AG04450 (cell line): ENCODE measurements at places on chromosomes 6 and 20.
A peak's percentile ranks its signal among the peaks of the same experiment; 100 is the strongest.

DNA sequence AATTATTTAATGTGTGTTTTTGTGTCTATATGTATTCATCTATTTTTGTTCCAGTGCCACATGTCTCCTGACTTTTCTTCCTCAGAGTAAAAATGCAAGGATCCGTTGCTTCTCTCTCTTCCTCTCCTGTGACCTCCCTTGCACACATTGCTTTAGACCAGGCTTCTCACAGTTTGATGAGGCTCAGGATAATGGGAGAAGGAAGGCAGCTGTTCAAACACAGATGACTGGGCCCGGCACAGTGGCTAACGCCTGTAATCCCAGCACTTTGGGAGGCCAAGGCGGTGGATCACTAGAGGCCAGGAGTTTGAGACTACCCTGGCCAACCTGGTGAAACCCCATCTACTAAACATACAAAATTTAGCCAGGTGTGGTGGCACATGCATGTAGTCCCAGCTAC is 241.9 kb downstream of the SAMD5 start:
- DNase-seq, result no peak

- DNase-seq, result no peak
Measured at GRCh38 chr6:33049323-33050013, 24.0 kb downstream of the HLA-DPA1 start.

DNA sequence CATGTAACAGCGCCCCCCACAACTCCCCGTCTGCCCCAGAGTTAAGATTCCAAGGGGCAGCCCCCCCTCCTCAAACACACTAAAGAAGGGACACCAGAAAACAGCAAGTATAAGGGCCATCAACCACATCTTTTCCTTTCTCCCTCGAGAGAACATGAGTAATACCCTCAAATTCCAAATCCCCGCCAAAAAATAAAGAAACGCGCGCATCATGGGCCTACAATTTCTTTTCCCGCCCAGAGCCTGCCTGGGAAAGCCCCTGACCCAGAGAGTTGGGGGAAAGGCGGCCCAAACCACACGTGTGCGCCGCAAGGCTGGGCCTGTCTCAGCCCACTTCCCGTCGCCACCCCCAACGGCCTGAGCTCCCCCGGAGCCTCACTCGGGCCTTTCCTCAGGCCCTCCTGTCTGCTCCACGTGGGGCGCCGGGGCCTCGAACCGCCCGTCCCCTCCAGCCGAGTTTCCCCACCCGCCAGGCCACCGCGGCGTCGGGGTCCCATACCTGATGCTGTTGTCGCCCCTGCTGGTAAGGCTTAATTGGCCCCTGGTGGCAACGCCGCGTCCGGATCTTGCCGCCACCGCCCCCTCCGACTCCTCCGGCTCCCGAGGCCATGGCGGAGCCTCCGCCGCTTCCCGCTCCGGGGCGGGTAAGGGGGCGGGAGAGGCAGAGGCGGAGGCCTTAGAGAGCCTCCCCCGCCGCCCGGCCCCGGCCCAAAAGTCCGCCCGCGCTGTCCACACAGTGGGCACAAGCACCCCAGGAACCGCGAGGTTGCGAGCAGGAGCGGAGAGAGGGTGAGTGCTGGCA is 746 bp downstream of the NUP153 start:
- DNase-seq, result peak; percentile 27

- DNase-seq, result no peak
Measured at GRCh38 chr20:16020971-16021370, 552.3 kb downstream of the KIF16B start.

GRCh38 chr6:106908386-106908840 is 66.1 kb downstream of the CD24 start:
- no peak for DNase-seq

GRCh38 chr6:152034631-152035030 is 227.1 kb downstream of the ESR1 start:
- no peak for DNase-seq

DNA sequence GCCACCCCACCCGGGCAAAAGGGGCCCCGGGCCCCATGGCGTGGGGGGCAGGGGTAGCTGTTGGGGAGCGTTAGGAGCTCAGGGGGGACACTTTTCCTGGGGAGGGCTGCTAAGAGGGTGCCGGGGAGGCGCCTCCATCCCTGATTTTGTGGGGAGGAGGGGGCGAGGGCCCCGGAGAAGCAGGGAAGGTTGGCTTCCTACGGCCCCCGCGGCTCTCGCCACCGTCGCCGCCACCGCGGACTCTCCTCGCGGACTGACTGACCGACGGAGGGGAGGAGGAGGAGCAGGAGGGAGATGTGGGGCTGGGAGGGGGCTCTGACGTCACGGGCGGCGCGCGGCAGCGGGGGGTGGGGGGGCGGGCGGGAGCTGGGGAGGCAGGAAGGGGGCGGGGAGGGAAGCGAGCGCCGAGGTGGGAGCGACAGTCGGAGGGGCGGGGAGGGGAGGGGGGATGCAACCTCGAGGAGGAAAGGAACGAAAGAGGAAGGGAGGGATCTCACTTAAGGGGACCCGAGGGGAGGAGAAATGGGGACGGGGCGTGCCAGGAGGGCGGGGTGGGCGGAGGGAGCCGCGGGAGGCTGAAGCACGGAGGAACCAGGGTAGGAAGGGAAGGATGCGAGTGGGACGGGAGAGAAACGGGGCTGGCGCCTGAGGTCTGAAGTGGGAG is 5.1 kb downstream of the GABBR1 start:
- DNase-seq, result peak; percentile 68
